ENCODE measurements at places on chromosomes 13 and 19. TPM values are rescaled to one million over a fixed set of nuclear protein-coding genes. Genes with fewer than 3 reads are reported as not detected.

INSR gene
- 37.0 TPM for polyA plus RNA-seq

CLDN10 gene
- 112 TPM for polyA plus RNA-seq

SCEL gene
- polyA plus RNA-seq = not detected

PHF11 gene
- polyA plus RNA-seq = 29.6 TPM

KRTDAP gene
- polyA plus RNA-seq = 1.5 TPM

ZSCAN4 gene
- polyA plus RNA-seq = not detected

MUC16 gene
- polyA plus RNA-seq = 0.04 TPM

EID2B gene
- polyA plus RNA-seq = 4.4 TPM

ATP1A3 gene
- polyA plus RNA-seq = 0.99 TPM

APOC4 gene
- not detected for polyA plus RNA-seq

KMT2B gene
- polyA plus RNA-seq = 37.6 TPM

C2CD4C gene
- polyA plus RNA-seq = 2.0 TPM

ZNF540 gene
- polyA plus RNA-seq = 6.2 TPM

MAP4K1 gene
- 4.2 TPM for polyA plus RNA-seq

CEACAM5 gene
- polyA plus RNA-seq = not detected

ZNF723 gene
- not detected for polyA plus RNA-seq

XAB2 gene
- 45.7 TPM for polyA plus RNA-seq

RETN gene
- 1.4 TPM for polyA plus RNA-seq

LSR gene
- 60.5 TPM for polyA plus RNA-seq

ACTMAP gene
- polyA plus RNA-seq = 14.5 TPM

RNF17 gene
- not detected for polyA plus RNA-seq

ZSWIM4 gene
- polyA plus RNA-seq = 11.1 TPM

ZNF90 gene
- polyA plus RNA-seq = 16.6 TPM

RAB3A gene
- polyA plus RNA-seq = 4.9 TPM

CCL25 gene
- polyA plus RNA-seq = 0.26 TPM

ZNF607 gene
- 16.4 TPM for polyA plus RNA-seq

FCER2 gene
- 0.06 TPM for polyA plus RNA-seq
